T-helper 17 cell (primary cell): ENCODE measurements at places on chromosomes 7 and 10.
A peak's percentile ranks its signal among the peaks of the same experiment; 100 is the strongest.

DNA sequence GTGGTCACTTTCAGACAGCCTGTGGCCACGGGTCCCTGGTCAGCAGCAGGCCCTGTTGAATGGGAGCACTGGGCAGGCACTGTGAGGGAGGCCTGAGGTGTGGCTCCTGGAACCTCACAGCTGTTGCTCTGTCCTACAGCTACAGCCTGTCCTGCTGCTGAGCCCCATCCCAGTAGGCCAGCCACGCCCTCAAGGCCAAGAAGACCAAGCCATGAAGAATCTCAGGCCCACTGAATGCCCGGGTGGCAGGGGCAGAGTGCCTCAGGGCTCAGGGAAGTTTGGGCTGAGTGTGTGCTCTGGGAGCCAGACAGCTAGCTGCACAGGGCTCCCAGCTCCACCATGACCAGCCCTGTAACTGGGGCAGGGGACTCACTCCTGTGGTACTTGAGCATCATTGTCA lies 363.5 kb upstream of the NUPR2 start:
- no peak for DNase-seq

GRCh38 chr10:68105820-68106219 lies 3.5 kb upstream of the MYPN start:
- no peak for DNase-seq

DNA sequence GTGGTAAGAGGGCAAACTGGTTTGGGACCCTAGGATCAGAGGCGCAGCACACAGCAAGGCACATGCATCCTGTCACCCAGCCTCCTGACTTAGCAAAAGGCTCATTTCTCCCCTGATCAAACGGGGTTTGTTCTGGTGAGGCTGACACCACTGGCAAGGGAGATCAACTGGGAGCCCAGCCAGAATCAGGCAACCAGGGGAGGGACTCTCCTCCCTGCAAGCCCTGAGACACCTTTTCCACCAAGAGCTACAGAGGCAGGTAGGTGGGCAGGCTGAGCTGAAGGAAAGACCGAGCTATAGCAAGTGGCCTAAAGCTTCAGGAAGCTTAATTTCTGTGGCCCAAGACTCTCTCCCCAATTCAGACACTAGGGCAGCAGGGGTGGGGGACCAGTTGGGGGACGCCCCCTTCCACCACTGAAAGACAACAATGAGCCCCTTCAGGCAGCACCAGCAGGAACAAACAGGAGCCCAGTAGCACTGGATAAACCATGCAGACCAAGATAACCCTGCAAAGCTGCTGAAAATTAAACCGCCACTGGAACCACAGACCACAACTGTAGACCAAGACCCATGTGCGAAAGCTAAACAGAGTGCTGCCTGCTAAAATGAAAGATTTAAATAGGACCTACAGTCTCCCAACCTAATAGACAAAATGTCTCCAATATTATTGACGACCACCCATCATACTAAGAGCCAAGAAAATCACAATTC lies 27.1 kb upstream of the SAR1A start:
- DNase-seq: no peak

DNA sequence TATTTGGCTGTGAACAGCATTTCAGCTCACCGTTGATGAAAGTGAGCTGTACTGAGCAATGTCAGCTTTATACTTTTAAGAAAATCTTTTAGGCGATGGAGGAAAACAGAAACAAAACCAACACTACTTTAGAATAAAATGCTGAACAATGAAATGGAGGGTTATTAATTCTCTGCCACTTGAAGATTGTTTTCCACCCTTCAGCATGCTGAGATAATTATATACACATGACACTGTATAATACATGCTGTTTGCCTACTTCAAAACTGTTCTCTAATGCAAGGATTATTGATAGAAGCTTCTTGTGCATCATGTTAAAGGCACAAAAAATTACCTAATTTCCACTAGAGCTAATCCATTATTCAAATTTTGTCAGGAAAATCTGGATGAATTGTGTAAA lies 66.8 kb downstream of the CACNA2D1 start:
- DNase-seq: no peak

- DNase-seq: no peak
Observed at GRCh38 chr7:76372984-76373833, 14.4 kb upstream of the YWHAG start.

DNA sequence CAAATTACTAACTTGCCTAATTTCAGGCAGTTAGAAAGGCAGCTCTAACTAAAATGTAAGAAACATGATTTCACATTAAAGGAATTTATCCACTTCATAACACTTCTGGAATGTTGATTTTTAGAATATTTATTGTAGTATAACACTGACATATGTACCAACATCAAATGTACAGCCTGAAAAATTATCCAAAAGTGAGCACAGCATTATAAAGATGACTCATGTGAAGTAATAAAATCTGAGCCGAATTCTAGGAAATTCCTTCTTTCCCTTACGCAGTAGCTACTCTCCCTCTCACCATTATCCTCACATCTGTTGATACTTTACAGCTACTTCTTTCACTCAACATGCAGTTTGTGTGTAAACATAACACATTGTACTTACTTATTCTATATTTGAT lies 610.6 kb downstream of the ZWINT start:
- no peak for DNase-seq

GRCh38 chr10:16441173-16441840 lies 4.5 kb downstream of the PTER start:
- DNase-seq: no peak

DNA sequence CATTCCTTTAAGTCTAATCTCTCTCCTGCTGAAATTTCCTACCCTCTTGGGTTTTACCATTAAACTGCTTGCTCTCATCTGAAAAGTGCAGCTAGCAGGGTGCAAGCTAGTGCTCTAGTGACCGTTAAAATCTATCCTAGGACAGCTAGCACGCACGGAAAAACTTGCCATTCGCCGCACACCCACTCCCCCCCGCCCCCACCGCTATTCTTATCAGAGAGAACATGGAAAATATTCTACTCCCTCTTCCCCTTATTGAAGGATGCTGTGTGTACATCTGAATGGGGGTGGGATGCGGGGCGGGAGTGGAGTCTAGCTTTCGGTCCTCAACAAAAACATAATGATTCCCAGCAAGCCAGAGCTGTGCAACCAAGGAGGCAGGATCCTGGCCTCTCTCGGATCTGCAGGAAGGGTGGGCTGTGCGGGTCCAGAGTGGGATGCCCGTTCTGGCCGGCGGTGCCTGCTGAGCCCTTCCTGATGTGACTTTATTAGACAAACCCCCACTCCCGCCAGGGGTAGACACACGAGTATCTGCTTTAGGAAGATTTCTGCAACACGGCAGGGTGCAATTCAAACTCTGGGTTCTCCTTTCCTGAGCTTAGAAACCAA lies 1.1 kb upstream of the ADRA2A start:
- DNase-seq: no peak

DNA sequence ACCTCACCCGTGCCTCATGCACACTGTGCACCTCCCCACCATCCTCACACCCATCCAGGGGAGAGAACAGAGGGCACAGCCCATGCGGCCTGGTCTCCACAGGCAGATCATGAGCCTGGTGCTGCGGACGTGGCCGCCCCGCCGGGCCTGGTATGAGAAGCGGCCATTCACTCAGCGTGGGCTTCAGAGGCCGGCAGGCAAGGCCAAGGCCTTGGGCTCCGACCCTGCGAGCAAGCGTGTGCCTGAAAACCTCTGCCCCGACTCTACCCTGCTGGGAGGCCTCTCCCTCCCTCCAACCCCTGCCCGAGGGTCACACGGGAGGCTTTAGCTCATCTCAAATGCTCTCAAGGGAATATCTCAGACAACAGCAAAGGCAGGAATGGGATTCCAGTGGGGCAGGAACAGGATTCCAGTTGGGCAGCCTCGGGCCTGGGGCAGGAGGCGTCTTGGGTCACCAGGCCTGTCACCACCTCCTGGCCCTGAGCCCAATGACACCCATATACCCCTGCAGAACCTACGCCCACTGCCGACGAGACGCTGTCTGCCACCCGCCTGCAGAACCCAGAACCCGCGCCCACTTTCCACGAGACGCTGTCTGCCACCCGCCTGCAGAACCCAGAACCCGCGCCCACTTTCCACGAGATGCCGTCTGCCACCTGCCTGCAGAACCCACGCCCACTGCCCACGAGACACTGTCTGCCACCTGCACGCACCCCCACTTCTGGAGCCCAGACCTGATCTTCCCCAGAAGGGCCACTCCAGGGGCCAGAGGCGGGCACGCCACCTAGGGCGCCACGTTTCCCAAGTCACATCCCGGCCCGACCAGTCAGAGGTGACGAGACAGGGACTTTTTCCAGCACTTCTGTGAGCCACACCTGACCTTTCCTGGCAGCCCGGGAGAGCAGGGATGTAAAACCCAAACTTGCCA lies 38.9 kb downstream of the ADAP1 start:
- DNase-seq: no peak

- DNase-seq: no peak
Observed at GRCh38 chr7:1951159-1951536, 281.1 kb downstream of the ELFN1 start.

GRCh38 chr10:73095481-73096021 lies 1.1 kb downstream of the P4HA1 start:
- DNase-seq: peak; percentile 23

DNA sequence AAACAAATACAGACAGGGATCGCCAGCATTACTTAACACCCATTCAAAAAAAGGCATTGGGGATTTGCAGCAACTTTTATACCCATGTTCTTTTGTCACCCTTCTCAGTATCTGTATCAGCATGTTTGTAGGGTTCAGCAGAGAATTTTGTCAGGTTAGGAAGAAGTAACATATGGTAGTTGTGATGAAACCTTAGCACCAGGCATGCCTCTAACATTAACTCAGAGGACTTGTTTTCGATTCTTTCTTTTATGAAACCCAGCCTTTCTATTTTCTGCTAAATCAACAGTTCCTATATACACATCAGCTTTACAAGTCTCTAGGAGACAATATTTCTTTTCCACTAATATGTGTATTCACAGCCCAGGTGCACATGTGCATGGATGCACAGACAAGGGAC lies 22.4 kb upstream of the HDAC9 start:
- DNase-seq: no peak

- DNase-seq: no peak
Observed at GRCh38 chr7:2938514-2939192, 94.5 kb upstream of the GNA12 start.

GRCh38 chr7:121954803-121955202 lies 81.8 kb downstream of the PTPRZ1 start:
- DNase-seq: no peak

DNA sequence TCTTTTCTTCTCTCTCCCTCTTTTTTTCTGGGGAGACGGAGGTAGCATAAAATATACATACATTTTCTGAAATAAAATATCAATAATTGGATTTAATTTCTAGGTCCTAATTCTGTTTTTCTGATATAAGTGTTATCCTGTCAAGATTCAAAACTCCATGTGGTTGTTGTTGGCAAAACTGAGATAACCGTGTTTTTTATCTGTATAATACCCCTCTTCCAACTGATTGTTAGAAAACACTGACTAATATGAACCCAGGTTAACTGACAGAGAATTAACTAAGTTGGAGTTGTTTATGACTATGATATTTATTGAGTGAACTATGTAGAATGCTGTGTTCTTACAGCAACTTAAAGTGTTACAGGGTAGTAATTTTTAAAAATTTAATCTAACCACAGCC lies 236.5 kb upstream of the KAT6B start:
- no peak for DNase-seq

DNA sequence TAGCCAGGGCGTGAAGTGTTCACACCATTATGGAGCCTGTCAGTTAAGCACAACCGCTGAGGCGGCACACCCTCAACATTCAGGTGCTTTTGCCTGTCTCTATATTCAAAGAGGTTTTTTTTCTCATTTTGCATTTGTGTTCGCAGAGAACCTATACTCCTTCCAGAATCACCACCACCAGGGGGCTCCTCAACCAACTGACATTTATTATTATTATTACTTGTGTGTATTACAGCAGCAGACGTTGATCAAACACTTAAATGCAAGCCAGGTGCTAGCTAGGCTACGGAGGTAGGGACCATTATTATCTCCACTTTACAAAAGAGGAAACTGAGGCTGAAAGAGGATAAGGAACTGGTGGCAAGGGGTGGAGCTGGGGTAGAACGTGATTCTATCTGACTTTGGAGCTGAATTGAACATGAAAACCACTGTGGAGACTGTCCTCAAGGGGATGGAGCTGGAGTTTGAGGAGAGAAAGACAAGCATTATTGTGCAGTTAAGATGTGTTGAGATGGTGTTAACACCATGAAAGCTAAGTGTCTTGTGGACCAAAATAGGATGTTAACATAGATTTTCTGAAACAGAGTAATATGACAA lies 133.8 kb upstream of the PLXNA4 start:
- no peak for DNase-seq

- DNase-seq: no peak
Observed at GRCh38 chr7:50358041-50358705, 53.7 kb downstream of the IKZF1 start.

DNA sequence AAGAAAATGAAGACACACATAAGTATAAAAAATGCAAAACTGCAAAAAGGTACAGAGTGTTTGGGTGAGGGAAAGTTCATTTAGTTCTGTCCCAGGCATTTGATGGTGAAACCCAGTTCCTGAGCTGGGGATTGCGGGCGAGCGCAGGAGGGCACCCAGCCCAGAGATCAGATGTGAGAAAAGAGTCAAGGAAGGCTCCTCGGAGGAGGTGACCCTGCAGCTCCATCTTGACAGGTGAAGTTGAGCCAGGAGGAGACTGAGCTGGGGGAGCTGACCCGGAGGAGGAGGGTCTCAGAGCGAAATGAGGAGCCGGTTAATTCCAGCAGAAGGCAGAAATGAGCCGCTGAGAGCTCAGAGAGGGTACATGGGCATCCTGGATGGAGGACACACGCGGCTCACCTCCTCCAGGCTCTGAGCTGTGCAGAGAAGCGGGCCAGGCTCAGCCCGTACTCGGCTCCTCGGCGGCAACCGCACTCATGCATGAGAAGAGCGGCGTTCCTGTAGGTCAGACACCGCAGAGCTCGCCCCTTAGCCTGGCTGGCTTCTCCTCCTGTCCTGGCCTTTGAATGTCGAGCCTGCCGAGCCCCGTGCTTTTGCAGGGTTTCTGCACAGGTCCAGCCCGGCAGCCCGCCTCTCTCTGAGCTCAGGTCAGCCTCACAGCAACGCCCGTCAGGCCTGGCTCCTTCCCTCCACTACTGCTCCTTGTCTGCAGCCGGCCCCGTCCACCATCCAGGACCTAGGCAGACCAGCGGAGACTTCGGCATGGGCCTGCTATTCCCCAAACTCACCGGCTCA lies 9.5 kb upstream of the RAMP3 start:
- DNase-seq: no peak

GRCh38 chr10:23558361-23558799 lies 119.5 kb downstream of the OTUD1 start:
- DNase-seq: no peak

DNA sequence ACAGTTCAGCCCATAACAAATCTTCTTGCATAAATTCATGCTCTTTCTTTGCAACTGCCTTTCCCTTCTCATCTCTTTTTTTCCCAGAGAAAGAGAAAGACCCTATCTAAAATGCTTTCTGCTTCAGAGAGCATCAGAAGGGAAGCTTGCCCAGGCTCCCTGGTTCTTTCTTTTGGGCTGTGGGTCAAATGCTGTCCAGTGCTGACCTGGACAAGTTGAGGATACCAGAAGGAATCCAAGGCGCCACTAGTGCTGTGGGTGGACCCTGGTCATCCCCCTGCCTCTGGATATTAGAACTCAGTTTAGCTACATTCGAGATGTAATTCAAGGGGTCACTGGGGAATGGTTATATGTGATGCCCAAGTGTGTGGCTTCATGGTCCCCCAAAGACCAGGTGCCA lies 411.6 kb downstream of the RPS24 start:
- DNase-seq: no peak
